ENCODE measurements at places on chromosomes 3 and 15.

DNA sequence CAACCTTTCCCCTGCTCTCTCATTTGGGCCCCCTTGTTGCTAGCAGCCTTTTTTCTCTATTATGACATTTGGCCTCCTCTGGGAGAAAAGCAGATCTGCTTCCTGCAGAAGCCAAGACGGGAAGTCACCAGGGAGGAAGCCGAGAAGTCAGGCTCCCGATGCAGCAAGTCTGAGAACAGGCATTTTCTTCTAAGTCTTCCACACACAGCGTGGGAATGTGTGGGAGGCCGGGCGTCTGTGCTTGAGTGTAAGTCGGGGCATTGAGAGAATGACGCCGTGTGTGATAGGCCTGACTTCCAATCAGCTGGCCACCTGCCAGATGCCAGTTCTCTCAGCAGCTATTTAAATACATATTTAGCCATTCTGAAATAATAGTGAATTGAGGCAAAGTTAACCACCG, 75.8 kb upstream of the FAM98B start:
- DNase-seq = no peak

DNA sequence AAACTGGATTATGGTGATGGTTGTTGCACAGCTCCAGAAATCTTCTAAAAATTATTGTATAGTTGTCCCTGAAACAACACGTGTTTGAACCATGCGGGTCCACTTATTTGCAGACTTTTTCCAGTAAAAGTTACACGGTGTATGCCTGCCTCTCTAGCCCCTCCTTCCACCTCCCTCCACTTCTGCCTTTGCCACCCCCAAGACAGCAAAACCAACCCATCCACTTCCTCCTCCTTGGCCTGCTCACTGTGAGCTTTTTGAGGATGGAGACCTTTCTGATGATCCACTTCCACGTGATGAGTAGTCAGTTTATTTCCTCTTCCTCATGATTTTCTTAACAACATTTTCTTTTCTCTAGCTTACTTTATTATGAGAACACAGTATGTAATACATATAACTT, 5.4 kb downstream of the CYFIP1 start:
- no peak for DNase-seq

DNA sequence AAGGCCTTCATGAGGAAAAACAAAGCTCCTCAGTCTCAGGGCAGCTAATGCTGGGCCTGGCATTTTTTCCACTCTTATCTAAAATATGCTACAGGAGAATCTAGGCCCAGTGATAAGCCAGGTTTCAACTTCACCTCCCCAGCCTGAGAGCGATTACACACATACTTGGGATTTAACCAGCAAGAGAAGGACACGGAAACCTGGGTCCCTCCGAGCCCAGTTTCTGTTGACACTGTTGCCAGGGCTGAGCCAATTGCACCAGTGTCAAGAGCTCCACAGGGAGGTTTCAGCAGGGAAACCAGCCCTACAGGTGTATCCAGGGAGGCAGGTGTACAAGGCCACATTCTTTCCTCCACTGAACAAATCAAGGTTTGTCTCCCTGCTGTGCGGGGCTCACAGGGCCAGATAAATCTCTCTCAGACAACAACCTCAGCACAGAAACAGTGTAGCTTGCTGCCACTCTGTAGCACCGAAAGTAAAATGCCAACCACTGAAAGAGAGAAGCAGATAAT, 85.4 kb downstream of the MAGI1 start:
- DNase-seq = peak; percentile 91

DNA sequence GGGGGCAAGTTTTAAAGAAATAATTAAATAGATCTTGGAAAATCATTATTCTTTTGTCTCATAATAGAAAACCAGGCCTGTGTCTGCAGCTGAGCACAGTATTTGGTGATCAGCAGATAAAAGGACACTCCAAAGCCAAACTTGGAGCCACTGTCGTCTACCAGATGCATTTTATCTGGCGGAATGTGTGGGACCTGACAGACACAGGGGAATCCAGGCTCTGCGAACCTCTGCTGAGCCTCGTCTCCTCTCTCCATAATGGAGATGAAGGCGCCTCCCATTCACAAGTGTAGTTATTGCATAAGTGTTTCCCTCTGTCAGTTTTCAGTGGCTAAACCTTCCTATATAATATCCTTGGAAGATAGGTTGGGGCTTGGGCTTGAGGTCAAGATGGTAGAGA, 42.1 kb downstream of the EEFSEC start:
- DNase-seq = no peak

DNA sequence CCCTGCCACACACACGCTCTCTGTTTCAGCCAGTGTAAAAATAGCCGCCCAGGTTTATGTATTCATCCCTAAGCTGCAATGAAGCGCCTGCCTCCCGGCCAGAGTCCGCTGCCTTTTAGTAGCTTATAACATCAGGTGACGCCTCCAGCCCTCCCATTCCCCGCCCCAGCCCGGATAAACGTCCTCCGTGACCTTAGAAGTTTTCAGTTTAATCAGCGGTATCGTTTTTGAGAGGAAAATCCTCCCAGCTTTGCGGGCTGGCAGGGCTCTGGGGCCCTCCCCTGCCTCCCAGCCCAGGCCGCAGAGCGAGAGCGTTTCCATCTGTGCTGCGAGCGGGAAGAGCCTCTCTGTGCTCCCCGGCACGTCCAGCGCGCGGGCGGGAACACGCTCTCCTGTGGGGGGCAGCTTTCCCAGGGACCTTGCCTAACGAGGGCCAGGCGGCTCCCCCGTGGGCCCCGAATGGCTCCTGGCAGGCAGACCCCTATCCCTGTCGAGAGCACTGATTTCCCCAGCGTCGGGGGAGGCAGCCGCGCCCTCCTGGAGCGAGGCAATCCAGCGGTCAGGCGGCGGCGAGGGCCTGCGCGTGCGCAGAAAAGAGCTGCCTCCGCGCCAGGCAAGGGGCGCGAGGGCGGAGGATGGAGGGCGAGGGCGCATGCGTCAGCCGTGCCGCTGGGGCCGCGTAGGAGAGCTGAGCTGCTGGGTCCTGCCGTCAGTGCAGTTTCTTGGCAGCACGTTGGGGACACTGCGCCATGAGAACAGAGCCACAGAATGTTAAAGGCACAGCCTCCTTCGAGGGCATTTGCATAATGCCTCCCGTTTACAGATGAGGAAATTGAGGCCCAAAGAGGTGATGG, 71.1 kb downstream of the CCNL1 start:
- DNase-seq = no peak

GRCh38 chr15:78077053-78077870, at the start of gene TBC1D2B:
Gene TBC1D2B, minus strand, starts transcription at chr15:78077711. Its CDS starts 59 bp downstream, at chr15:78077652.
- peak; percentile 72 for DNase-seq

GRCh38 chr3:176954517-176954916, 242.8 kb downstream of the TBL1XR1 start:
- DNase-seq = no peak

DNA sequence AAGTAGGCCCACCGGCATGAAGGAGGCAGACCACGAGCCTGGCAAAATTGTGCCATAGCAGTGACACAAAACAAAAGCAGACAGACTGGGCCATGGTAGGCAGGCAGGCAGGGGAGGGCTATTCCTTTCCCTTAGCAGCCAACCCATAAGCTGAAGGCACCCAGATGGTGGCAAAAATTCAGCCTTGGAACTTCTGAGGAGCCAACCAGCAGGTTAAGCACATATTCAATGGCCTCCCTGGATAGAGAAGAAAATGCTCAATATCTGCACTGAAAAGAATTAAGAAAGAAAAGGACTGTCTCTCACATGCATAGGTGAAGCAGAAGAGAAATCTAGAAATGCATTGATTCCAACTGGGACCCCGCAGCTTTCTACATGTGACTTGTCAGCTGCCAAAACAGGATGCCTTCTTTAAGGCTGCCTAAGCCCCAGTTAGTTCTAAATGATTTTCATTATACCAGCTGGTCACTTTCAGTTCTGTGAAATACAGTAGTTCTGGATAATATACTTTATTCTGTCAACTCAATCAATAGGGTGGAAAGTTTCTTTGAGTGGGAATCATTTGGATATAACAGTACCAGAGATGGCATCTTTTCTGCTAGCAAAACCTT, 2.7 kb downstream of the PRICKLE2 start:
- DNase-seq = no peak

DNA sequence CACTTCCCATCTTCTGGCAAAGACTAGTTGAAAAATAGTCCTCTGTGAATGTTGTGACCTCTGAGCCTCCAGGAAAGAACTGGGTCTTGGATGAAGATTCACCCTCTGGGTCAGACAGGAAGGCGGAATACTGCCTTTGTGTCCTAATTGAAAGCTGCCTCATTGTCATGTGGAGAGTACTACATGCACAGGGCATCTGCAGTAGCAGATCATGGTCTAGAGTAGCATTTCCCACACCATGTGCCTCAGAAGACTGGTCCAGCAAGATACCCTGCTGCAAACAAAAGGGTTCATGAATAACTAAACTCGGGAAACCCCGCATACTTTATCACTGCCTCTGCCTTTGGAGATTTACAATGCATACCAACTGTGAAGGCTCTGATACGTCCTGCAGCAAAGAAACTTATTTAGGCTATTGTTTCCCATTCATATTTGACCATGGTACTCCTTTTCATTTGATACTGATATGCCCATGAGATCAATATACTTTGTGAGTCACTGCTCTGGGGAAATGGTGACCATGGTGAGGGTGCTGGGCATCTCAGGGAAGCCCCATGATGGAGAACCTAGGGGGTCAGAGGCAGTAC, 22.7 kb downstream of the IRAK2 start:
- no peak for DNase-seq

DNA sequence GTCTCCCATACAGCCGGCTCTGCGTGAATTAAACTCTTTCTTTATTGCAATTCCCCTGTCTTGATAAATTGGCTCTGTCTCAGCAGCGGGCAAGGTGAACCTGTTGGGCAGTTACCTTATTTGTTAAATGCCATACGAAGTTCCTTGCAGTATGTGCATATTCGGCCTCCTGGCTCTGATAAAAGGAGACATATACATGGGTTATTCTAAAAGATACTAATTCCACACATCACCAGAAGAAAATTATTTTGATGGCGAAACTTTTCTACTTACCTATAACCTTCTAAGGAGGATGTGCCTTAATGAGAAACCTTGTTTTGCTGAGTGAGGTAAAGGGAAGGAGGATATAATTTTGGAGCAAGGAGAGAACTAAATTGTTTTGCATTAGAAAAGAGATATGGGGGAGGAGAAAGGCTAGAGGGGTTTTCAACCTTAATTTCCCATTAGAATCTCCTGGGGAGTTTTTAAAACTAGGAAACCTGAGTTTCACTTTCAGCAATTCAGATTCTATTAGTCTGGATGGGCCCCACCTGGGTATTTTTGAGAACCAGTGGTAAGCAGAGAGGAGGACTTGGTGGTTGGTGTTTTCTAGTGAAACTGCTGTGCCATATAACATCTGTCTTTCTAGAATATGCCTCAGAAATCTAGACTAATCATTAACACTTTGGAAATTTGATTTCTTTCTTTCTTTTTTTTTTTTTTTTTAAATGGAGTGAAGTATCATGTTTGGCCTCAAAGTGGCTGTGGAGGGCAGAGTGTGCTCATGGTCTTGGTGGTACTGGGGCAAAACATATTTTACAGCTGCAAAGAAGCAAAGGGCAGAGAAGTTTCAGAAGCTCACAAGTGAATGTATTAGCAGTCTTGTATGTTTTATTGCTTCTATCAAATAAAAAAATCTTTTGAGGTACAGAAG, 23.0 kb downstream of the NANOGP8 start:
- no peak for DNase-seq

GRCh38 chr3:107421170-107421792, 44.0 kb downstream of the CCDC54 start:
- peak; percentile 51 for DNase-seq

- DNase-seq = no peak
These were observed 44.9 kb upstream of the GABRG3 start for GRCh38 chr15:26926081-26926480.

DNA sequence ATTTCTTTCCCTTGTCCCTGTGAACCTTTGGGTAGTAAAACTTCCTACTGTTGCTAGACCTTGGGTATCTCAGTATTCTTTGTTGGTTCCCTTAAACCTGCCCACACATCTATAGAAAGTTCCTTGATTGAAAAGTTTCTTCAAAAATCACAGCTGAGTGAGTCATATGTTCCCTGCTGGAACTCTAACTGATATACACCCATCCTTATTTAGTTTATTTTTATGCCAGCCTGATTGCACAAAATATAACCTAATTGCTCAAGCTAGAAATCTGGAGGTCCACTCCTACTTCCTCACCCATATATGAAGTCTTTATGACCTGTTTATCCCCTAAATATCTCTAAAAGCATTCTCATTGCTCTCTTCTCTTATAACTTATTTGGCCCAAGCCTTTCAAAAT, 13.7 kb upstream of the GJD2 start:
- no peak for DNase-seq

DNA sequence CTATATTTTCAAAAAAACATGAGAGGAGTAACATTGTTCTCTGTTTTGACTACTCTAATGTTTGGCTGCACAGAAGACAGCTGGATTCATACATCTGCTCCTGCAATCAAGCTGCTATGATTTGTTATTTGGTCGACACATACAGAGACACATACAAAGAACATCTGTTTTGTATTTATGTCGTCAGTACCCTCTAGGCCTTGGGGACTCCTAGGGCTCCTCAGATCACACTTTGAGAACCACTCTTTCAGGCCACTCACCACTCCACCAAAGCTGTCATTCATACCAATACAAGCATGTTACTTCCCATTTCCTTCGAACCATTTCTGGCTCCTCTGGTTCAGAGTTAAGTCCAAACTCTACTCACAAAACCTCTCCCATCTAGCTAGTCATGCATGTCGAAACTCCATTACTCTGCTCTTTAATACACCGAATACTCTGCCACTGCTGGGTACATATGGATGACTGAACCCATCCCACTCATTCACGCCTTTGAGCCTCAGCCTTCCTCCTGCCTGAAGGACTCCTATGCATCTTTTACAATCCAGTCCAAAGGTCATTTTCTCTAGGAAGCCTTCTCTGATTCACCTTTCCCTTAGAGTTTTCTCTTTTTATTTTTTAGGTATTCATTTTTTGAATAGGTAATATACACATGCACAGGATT, 102.9 kb upstream of the ARHGEF3 start:
- DNase-seq = no peak

- DNase-seq = no peak
These were observed 41.2 kb downstream of the TRA2B start for GRCh38 chr3:185896636-185897035.

DNA sequence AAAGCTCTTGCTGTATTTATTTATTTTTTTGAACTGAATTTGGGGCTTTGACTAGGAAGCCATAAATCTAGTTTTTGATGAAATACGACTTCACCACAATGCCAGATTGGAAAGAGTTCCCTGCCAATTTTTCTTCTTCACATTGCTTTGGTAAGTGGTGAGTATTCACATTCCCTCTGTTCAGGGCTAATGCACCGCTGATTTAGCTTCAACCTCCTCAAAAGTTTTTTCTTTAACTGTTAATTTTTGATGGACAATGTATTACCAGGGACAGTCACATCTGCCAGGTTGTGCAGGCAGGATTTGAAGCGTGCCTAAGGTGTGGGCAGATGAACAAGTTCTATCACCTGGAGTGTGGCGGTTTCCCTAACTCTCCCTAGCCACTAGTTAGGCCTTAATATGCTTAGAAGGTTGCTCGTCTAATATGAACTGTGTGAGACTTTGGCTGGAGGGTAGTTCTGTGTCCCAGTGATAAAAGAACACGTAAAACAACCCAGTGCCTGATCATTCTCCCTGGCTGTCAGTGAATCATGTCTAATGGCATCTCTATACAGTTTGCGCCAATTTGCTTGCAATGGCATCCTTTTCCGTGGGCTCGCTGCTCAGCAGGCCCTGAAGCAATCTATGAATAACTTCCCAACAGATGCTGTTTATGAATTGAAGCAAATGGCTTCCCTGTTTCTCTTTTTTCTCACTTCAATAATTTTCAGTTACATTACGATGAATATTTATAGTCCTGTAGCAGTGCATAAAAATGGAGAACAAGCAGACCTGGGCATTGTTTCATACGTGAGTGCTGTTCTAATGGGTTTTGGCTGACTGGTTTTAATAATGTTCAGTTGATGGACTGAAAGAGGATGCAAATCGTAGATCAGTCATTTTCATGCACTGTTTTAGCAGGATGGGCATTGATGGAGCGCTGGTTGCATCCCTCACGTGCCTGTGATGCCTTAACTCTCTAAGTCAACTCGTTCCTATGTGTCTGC, 243.2 kb upstream of the SUCLG2 start:
- DNase-seq = no peak

Data from NCI-H345 (cell line).